Fibroblast of lung (primary cell): ENCODE measurements at places on chromosomes 5 and 9. TPM values are rescaled to one million over a fixed set of nuclear protein-coding genes. Genes with fewer than 3 reads are reported as not detected.

DNA sequence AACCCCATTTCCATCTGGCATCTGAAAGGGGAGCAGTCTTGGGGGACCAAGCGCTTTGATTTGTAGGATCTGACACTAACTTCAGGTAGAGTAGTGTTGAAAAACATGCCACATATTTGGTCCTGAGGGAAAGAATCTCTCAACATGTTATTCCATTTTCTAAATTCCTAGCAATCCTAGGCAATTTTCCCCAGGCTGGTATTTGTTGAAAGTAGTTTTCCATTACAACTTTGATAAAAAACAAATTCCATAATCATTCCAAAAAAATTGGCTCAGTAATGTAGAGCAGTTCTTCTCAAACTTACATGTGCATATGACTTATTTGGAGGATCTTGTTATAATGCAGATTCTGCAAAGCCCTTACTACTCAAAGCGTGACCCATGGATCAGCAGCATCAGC is 477.9 kb downstream of the ACTL7B start:
- no peak for DNase-seq

DNA sequence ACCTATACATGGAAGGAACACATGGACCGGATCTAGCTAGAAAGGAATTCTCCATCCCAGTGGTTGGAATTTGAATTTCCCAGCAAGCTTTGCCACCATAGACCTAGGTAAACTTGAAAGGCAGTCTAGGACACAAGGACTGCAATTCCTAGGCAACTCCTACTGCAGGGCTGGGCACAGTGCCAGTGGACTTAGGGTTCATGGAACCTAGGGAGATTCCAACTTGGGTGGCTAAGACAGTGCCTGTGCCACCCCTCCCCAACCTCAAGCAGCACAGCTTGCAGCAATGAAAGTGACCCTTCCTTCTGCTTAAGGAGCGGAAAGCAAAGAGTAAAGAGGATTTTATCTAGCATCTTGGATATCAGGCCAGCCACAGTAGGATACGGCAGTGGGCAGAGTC is 663.3 kb downstream of the ELAVL2 start:
- no peak for DNase-seq

GRCh38 chr9:76371901-76372300 is 22.3 kb downstream of the RFK start:
- peak; percentile 80 for DNase-seq

DNA sequence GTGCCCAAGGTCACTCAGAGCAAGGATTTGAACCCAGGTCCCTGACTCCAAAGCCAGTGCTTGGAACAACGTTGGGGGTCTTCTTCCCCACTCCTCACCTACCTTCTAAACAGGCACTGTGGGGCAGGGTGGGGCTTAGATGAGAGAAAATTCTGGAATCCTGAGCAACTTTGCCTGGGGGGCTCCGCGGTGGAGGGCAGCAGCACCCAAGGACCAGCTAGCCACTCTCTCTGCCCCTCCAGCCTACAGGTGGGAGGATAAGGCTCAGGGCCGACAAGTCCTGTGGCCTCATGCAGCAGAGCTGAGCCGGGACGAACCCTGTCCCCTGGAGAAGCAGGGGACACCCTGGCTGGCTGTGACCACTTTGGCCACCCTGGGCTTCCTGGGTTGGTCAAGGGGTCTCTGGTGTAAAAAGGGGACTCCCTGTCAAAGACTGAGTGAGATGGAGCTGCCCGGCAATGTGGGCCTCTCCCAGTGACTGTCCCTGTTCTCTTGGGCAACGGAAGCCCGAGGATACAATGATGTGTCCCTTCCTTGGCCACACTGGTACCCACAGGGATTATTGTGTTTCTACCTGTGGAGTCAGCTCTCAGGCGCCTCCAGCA is 26.5 kb downstream of the CEL start:
- no peak for DNase-seq

- DNase-seq, result no peak
Measured at GRCh38 chr9:95666096-95666784, 149.5 kb upstream of the PTCH1 start.

Gene HTR4
- not detected in 2 replicates for total RNA-seq

Gene AGXT2
- not detected in 2 replicates for total RNA-seq
